ENCODE measurements at places on chromosomes 1 and 21. TPM values are rescaled to one million over a fixed set of nuclear protein-coding genes. Genes with fewer than 3 reads are reported as not detected.

Gene IL12RB2
- 0.04 TPM for total RNA-seq

Gene EVA1C
- 44.3 TPM for total RNA-seq

Gene KRTAP13-2
- not detected for total RNA-seq

Gene SGIP1
- total RNA-seq, result not detected

Gene POU3F1
- not detected for total RNA-seq

Gene PTGFRN
- 15.2 TPM for total RNA-seq

Gene ALPL
- 0.14 TPM for total RNA-seq

Gene NR5A2
- 3.6 TPM for total RNA-seq

Gene PIGV
- total RNA-seq, result 5.2 TPM

Gene WNT3A
- 0.08 TPM for total RNA-seq

Gene POGK
- total RNA-seq, result 28.0 TPM

All from A549 treated with ZK216348 at 1 μM for 4 hours (cell line).